NT2/D1 (cell line): ENCODE measurements at places on chromosomes 11 and 22.

GRCh38 chr11:125773516-125773915, 5.1 kb downstream of the PATE2 start:
- DNase-seq, result no peak

DNA sequence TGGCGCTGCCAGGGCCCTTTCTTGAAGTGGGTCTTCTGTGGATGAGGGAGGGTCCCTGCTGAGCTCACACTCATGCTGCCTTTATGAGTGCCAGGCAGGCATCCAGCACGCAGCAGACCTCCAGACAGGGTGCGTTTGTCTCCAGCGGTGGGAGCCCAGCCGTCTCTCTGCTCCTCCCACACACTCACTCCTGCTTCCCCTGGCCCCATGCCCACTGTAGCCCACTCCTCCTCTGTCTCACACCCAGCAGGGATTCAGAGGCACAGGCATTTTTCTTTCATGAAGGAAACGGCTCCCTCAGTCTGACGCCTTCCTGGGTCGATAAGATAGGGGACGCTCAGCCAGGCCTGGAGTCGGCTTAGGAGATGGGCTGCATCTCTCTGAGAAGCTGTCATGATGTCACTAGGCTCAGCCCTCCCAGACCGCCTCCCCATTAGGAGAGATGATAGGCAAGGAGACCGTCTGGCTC, 183.9 kb upstream of the NCAM1 start:
- no peak for DNase-seq

DNA sequence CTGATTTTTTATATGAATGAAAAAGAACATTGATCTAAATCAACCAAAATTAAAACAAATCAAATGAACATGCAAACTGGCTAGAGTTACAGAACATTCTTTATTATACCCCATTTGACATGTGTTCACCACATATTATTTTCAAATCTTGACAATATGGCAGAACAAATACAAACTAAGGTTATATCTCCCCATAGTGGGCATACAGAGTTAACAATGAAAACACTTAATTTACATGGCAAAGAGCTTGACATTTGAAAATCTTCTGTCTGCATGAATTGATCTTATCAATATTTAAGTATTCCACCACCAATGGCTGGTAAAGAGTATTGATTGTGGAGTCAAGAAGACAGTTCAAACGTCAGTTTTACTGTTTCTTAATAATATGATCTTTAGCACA, 197.9 kb upstream of the ANO3 start:
- no peak for DNase-seq

- DNase-seq, result no peak
Measured at GRCh38 chr11:76228071-76228874, 22.0 kb upstream of the WNT11 start.

GRCh38 chr11:116415095-116415494, 357.7 kb downstream of the BUD13 start:
- no peak for DNase-seq

DNA sequence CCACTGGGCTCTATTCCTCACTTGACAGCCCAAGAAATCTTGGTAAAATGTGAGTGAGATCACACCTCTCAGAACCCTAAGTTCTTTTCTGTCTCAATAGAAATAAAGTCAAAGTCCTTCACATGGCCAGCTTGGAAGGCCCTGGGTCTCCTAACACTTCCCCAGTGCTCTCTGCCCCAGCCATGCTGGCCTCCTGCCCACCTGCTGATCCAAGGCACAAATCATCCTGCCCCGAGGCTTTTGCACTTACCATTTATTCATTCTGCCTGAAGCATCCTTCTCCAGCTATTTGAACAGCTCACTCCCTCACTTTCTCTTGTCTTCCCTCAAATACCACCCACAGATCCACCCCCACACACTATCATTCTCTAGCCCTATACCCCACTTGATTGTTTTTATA, 26.4 kb downstream of the ISX start:
- no peak for DNase-seq

DNA sequence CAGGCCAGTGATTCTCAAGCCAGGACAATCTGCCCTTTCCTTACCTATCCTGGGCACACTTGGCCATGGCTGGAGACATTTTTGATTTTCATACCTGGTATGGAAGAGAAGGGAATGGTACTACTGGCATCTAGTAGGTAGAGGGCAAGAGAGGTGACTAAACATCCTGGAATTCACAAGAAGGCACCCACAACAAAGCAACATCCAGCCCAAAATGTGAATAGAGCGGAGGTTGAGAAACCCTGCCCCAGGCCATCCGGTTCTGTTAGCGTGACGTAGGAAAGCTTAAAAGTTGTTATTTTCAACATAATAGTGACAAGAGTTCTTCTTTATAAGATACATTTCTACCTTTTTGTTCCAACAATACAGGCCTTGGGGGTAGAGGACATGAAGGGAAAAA, 114.9 kb upstream of the ALX4 start:
- DNase-seq, result no peak

GRCh38 chr11:36313750-36314433, 17.8 kb downstream of the PRR5L start:
- DNase-seq, result no peak

DNA sequence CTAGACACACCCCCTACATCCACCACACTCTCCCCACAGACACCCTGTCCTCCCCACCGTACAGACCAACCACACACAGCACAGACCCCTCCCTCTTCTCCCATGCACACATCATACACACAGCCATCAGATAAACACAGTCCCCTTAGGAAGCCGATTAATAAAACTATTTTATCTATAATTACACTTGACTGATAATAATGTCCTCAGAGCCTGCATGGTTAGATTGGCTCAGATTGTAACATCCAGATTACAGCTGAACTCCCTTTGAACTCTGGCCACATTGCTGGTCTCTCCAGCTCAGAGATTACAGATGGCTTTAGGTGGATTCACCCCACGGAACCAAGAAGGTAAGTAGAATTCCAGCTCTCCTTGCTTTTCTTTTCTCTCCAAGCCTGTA, 9.5 kb upstream of the ELF5 start:
- no peak for DNase-seq

- peak; percentile 47 for DNase-seq
Measured at GRCh38 chr11:17528181-17528691, 16.0 kb downstream of the USH1C start.

- no peak for DNase-seq
Measured at GRCh38 chr11:126390272-126390867, 34.9 kb downstream of the ST3GAL4 start.

- DNase-seq, result no peak
Measured at GRCh38 chr11:68538025-68538424, 77.5 kb downstream of the PPP6R3 start.
